ENCODE measurements at places on chromosomes 12 and 14. TPM values are rescaled to one million over a fixed set of nuclear protein-coding genes. Genes with fewer than 3 reads are reported as not detected.

DNA sequence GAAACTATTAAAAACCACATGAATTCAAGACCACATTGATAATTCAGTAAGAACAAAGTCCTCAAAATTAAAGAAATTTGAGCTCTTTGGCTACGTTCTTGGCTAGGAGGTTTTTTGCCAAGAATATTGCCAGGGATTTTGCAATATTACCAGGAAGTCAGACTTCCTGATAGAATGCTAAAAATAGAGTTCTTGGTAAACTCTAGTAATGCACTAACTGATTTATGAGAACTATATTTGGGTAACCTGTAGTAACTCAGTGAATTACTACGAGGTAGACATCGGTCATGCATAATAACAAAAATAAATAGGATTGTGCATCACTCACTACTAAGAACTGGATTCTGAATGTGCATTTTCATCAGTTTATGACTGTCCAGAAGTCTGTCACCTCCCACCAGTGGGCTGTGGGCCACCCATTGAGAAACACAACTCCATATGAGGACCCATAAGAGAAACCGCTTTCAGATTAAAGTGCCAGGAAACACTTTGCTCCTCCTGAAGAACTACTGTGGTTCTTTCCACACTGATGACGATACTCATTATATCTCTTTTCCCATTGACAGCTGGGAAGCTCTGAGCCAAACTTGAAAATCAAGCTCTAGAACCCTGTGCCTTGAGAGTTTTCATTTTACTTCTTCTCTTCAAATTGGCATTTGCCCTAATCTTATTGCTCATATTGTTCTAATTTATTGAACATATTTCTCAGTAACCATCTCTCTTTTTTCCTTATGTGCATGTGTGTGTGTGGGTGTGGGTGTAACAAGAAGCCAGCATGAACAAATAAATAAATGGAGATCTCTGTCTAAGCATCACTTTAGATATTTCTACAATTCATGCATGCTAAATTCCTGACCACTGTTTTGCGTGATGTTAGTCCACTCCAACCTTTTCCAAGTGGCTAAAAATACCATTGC lies 116.6 kb downstream of the BCL11B start:
- no peak overlapping the region for H3K4me3 ChIP-seq
- no peak for DNase-seq
- H3K27me3 ChIP-seq, result no peaks in the 10 kb centered on the region
- no peaks in the 10 kb centered on the region for H3K36me3 ChIP-seq
- H3K27ac ChIP-seq, result no peak overlapping the region
- peaks cover 6% of the 10 kb centered on the region for H3K4me1 ChIP-seq

- no peak overlapping the region for H3K27ac ChIP-seq
- H3K4me3 ChIP-seq, result no peak overlapping the region
- no peaks in the 10 kb centered on the region for H3K4me1 ChIP-seq
- no peaks in the 10 kb centered on the region for H3K27me3 ChIP-seq
- H3K36me3 ChIP-seq, result peaks cover 63% of the 10 kb centered on the region
- no peak for DNase-seq
These were observed 29.6 kb downstream of the IFT43 start for GRCh38 chr14:76015191-76015590.

The MYO1H gene
- not detected for total RNA-seq

The KRT74 gene
- total RNA-seq, result not detected

- no peak overlapping the region for H3K4me3 ChIP-seq
- peaks cover 48% of the 10 kb centered on the region for H3K4me1 ChIP-seq
- H3K27me3 ChIP-seq, result peaks cover 2% of the 10 kb centered on the region
- H3K27ac ChIP-seq, result peak overlapping the region; percentile 82
These were observed 125.2 kb downstream of the GCH1 start for GRCh38 chr14:54777395-54777794.

GRCh38 chr14:27863166-27863565 lies 903.4 kb upstream of the FOXG1 start:
- H3K4me1 ChIP-seq, result no peaks in the 10 kb centered on the region
- no peaks in the 10 kb centered on the region for H3K27me3 ChIP-seq
- DNase-seq, result no peak
- no peak overlapping the region for H3K4me3 ChIP-seq

- H3K4me1 ChIP-seq, result peaks cover 25% of the 10 kb centered on the region
- H3K27me3 ChIP-seq, result no peaks in the 10 kb centered on the region
- DNase-seq, result peak; percentile 31
These were observed 411.0 kb upstream of the OR4E1 start for GRCh38 chr14:22084393-22085281.

Measured in activated naive CD4-positive, alpha-beta T cell treated with anti-CD3 and anti-CD28 coated beads for 36 hours (primary cell).